ENCODE measurements at places on chromosomes 12 and 14. TPM values are rescaled to one million over a fixed set of nuclear protein-coding genes. Genes with fewer than 3 reads are reported as not detected.

SLC25A21 gene
- total RNA-seq = 1.5 TPM

HOXC9 gene
- not detected for total RNA-seq

RNASE2 gene
- not detected for total RNA-seq

AQP6 gene
- not detected for total RNA-seq

RASSF8 gene
- total RNA-seq = 24.2 TPM

NGDN gene
- 31.2 TPM for total RNA-seq

TEAD4 gene
- 13.0 TPM for total RNA-seq

SOX5 gene
- 14.1 TPM for total RNA-seq

KRT5 gene
- 0.25 TPM for total RNA-seq

DEGS2 gene
- total RNA-seq = 0.07 TPM

LRCOL1 gene
- total RNA-seq = not detected

MGAT2 gene
- total RNA-seq = 55.5 TPM

C12orf42 gene
- total RNA-seq = not detected

ARL6IP4 gene
- 121 TPM for total RNA-seq

LRRC74A gene
- not detected for total RNA-seq

TBC1D30 gene
- 1.2 TPM for total RNA-seq

INSM2 gene
- not detected for total RNA-seq

CCDC88C gene
- 12.4 TPM for total RNA-seq

NINJ2 gene
- total RNA-seq = not detected

GALNT9 gene
- total RNA-seq = 2.7 TPM

LGALS3 gene
- 37.4 TPM for total RNA-seq

SPIC gene
- total RNA-seq = not detected

LRTM2 gene
- total RNA-seq = not detected

TAS2R42 gene
- not detected for total RNA-seq

TAS2R9 gene
- not detected for total RNA-seq

KRT78 gene
- not detected for total RNA-seq

SCN8A gene
- total RNA-seq = 6.5 TPM

SLC4A8 gene
- total RNA-seq = 5.5 TPM

GLT8D2 gene
- total RNA-seq = 11.1 TPM

HOXC12 gene
- total RNA-seq = not detected

PTCSC3 gene
- not detected for total RNA-seq

FERMT2 gene
- 364 TPM for total RNA-seq

PAX9 gene
- total RNA-seq = 1.9 TPM

DDX47 gene
- 62.1 TPM for total RNA-seq

KRT84 gene
- total RNA-seq = not detected

HRK gene
- total RNA-seq = 2.1 TPM

GPRC5D gene
- not detected for total RNA-seq

NYNRIN gene
- 32.0 TPM for total RNA-seq

CPNE6 gene
- not detected for total RNA-seq

PGF gene
- total RNA-seq = 3.5 TPM

RNASE7 gene
- total RNA-seq = not detected

NRIP2 gene
- total RNA-seq = not detected

ARHGDIB gene
- total RNA-seq = 14.6 TPM

RPS6KL1 gene
- 1.7 TPM for total RNA-seq

BDKRB2 gene
- total RNA-seq = 0.89 TPM

PRR4 gene
- total RNA-seq = 2.2 TPM

TAS2R7 gene
- total RNA-seq = not detected

TRHDE gene
- total RNA-seq = 0.87 TPM

P2RX2 gene
- total RNA-seq = not detected

CLEC4D gene
- total RNA-seq = not detected

TMTC2 gene
- 1.7 TPM for total RNA-seq

MYO1H gene
- total RNA-seq = not detected

SLC7A8 gene
- total RNA-seq = 4.0 TPM

BCL2L14 gene
- total RNA-seq = not detected

UNC79 gene
- 0.75 TPM for total RNA-seq

Measured in astrocyte (in vitro differentiated cells and primary cell).